Skeletal muscle cell (primary cell): ENCODE measurements at places on chromosomes 11 and 22.

DNA sequence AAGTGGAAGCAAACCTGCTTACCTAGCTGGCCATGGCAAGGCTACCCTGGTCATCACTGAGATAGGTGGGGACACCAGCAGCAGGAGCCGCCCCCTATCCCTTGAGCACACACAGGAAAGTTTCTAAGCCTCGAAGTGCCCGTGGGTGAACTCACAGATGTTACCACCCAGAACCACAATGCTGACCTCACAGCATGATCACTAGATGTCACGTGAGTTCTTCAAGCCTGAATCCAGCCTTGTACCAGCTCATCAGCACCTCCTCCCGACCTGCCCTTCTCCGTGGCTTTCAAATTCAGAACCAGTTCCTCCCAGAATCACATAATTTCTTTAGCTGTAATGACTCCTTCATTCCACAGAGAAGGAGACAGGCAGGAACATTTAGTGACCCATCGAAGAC is 24.7 kb upstream of the TIMP3 start:
- DNase-seq, result no peak

DNA sequence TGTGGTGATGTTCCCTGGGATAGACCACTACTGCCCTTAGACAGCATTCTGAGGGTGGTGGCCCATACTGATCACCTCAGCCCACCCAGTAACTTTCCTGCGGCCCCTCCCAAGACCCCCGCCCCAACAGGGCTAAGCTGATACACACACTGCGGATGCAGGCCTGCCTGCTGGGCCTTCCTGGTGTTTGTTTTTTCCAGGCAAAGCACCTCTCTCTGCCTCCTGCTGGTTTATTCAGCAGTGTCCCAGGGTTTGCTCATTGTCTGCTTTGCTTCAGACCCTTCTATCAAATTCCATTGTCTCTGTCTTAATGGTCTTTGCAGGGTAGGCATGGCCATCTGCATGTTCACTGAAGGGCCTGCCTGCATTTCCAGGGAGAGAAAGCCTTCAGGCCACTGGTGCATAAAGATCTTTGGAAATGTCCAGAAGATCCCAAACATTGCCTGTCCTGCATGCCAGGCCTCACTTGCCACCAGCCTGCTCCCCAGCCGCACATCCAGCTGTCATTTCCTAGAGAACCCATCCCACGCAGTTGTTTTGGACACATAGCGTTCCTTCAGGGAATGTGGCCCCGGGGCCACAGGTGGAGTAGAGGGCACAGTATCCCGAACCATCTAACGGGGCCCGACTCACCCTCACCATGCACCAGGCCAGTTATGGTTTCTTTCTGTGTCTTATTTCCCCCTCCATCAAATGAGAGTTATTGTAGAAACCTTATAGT is 50.2 kb downstream of the BCR start:
- DNase-seq, result no peak

DNA sequence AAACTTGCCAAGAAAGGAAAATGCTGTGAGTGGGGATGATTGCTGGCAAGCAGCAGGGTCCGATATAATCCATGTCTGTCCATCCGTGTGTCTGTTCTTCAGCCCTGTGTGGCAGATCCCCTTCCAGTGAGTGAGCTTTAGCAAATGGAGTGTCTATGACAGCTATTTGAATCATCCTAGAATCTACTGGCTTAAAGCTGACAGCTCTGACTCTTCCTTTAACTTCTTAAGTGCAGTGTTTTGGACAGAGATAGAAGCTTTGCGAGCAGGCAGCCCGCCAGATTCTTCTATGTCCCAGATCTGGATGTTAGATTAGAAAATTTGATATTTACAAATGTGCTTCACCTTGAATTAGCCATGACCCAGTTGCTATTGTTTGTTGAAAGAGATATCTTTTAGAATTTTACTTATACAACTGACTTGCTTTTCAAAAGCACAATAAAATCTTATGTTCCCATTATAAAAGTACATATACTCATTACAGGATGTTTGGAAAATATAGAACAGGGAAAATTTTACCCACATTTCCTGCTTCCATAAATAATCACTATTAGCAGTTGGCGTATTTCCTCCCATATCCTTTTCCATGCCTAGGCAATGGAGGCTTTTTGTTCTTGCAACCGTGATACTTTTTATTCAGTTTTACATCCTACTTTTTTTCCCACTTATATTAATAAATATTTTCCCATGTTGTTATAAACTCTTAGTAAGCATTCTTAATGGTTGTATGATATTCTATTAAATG is 124.5 kb downstream of the COMMD9 start:
- DNase-seq, result no peak

DNA sequence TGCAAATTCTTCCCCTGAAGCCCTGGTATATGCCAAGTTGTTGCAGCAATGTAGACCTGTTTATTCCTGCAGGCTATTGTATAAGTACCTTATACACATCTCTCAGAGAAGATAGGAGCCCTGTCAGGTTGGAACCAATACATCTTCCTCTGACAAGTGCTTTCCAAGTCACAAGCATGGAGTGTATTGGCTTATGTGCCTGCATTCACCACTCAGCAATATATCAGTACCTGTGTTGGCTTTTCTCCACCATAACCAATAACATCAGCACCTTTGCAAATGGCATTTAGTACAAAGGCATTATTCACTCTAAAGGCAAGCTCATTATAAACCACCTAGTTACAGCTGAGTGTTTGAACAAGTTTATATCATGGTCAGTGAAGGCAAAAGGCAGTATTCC is 611.7 kb upstream of the CNTN5 start:
- no peak for DNase-seq

DNA sequence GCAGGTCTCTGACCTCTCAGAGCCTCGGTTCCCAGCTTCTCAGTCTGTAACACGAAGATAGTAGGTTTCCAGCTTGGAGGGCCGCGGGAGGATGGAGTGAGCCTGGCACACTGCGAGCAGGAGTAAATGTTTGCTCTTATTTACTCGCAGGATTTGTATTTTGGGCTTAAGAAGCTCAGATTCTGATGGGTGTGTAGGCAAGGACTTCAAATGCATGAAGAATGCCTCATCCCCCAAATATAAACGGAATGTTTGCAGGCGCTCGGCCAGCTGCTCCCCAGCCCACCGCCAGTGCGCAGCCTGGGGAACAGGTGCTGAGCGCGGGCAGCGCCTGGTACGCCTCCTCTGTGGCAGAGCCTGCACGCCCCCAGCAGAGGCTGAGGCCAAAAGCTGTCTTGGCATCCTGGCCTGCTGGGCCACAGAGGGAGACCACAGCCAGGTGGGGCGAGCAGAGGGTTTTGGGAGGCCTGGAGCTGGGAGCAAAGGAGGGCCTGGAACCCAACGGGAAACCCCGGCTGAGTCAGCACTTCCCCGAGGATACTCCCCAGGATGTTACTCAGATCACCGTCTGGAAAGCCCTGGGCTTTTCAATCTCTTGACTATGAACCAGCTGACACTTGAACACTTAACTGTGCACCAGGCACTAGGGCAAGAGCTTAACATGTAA is 9.4 kb downstream of the EHD1 start:
- no peak for DNase-seq

GRCh38 chr11:12818333-12819015 is 144.3 kb downstream of the TEAD1 start:
- peak; percentile 76 for DNase-seq

GRCh38 chr11:64007160-64007628 is 21.0 kb downstream of the OTUB1 start:
- DNase-seq, result no peak

DNA sequence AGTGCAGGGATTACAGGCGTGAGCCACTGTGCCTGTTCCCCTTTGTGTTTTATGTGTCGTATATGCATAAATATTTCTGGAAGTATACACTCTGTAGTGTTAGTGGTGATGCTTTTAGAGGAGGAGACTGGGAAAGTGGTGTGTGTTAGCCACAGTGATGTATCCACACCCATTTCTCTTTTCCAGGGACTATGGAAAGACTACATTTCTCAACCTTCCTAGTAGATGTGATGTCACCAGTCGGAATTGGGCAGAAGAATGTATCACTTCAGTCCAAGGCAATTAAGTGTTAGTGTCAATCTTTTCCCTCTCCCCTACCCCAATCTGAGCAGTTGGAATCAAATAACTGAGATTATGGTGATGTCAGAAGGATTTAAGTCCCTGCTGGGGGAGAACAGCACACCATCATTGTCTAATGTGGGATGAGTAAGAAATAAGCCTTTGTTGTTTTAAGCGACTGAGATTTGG is 5.8 kb upstream of the ATG16L2 start:
- DNase-seq, result no peak

- DNase-seq, result no peak
Observed at GRCh38 chr11:12235553-12235946, 125.2 kb downstream of the MICAL2 start.

GRCh38 chr11:77316733-77317342 is 15.4 kb upstream of the GDPD4 start:
- DNase-seq, result no peak

GRCh38 chr11:90326647-90327046 is 103.8 kb upstream of the CHORDC1 start:
- no peak for DNase-seq

GRCh38 chr22:28750471-28750881 is 8.6 kb downstream of the HSCB start:
- peak; percentile 54 for DNase-seq

DNA sequence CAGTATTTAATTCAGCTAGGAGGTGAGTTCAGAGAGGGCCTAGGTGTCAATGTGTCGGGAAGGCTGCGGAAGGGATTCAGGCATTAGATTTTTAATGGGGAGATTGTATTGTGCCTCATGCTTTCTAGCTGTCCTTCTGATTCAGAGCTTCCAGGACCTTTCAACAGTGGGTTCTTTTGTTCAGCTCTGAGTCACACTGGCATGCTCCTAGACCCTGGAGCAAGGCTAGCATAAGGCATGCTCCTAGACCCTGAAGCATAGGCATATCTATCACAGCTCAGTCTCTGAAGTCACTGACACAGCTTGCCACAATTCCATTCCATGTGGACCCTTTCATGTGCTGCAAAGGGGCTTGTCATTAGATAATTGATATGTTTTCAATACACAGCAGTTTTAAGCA is 396.9 kb downstream of the RAB38 start:
- no peak for DNase-seq

DNA sequence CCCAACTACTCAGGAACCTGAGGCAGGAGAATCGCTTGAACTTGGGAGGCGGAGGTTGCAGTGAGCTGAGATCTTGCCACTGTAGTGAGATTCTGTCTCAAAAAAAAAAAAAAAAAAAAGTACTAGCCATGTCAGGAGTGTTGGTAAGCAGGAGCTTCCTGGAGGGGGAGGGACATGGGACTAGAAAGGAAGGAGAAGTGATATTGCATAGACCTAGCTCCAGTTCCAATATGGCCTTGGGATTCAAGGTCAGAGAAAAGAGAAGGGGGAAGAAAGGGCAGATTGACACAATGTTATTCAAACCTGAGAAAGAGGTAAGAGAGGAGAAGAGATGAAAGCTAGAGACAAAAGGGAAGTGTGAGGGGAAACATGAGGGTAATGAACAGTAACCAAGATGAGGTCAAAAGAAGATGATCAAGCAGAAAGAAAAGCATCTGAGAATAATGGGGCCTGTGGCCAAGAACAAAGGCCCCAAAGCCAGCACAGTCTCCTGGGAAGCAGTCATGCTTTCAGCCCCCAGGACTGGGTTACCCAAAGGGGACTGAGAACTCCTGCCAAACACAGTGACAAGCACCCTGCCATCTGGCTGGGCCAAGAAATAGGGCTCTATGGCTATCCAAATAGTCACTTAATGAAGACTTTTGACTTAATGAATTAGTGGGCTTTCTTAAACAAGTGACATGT is 51.7 kb upstream of the FTH1 start:
- DNase-seq, result no peak

- peak; percentile 40 for DNase-seq
Observed at GRCh38 chr11:32809313-32809712, 14.9 kb upstream of the CCDC73 start.

GRCh38 chr11:128579798-128580504 is 7.4 kb downstream of the ETS1 start:
- no peak for DNase-seq

GRCh38 chr11:95503047-95503446 is 272.0 kb upstream of the SESN3 start:
- DNase-seq, result peak; percentile 79

GRCh38 chr11:10091314-10092045 is 202.5 kb downstream of the SBF2 start:
- DNase-seq, result no peak

DNA sequence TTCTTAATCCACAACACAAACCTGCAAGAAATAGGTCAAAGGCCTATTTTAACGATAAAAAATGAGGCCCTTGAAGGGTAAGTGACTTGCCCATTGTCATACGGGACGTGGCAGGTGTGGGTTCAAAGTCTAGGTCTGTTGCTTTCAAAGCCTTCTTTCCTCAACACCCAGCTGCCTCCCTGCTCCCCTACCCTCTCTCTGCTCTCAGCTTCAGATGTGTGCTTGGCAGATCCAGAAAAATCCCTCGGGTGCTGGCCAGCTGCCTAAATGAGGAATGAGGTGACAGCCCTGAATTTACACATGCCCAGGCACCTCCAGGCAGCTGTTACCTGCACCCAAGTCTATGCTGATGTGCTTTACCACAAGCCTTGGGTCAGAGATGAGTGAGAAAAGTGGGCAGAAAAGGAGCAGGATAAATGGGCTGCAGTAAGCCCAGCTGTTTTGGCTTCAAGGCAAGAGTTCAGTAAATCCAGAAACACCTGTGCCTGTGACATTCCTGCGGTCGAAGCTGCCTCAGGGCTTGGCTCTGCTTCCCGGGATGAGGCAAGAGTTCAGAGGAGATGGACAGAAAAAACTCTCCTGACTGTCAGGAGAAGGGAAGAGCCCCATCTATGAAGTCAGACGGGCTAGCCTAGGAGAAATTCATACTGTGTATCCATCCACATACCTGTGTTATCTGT is 49.9 kb upstream of the LDLRAD3 start:
- DNase-seq, result peak; percentile 67

GRCh38 chr11:3338569-3339339 is 40.2 kb downstream of the ZNF195 start:
- no peak for DNase-seq

- no peak for DNase-seq
Observed at GRCh38 chr11:112644410-112645131, 316.6 kb upstream of the NCAM1 start.

GRCh38 chr11:122398851-122399250 is 256.7 kb upstream of the UBASH3B start:
- DNase-seq, result no peak

DNA sequence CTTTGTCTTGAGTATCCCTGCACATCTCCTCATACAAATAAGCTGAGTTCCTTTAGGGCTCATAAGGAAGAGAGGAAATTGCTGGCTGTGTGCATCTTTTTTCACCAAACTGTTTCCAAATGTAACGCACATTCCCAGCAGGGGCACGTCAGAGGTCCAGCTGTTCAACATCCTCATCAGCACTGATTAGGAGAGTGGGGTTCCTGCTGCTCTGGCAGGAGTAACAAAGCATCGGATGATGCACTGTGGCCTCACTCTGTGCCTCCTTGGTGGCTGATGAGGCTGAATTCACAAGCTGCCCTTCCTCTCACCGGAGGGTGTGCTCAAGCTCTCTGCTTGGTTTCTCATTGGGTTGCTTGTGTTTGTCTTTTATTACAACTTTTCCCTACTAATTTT is 35.5 kb upstream of the SLC25A1 start:
- no peak for DNase-seq

DNA sequence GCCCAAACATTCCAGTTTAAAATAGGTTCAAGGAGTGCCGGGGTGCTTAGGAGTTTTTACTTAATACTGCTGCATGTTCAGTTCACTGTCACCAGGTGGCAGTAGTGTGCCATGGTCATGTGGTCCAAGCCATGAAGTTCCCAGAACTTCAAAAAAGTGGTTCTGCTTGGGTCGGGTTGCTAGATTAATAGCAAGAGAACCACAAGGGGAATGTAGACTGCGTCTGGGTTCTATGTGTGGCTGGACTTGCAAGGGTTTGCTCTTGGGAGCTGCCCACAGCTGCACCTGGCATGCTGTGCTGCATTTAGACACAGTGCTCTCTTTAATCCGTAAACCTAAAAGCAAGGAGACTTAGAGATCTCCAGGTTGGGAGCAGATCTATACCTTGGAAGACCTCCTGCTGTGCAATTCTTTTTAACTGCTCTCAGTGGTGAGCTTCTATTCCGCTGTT is 6.5 kb upstream of the SPON1 start:
- no peak for DNase-seq
